NCI-H1105 treated with DMSO at 0.1 percent for 48 hours (cell line): ENCODE measurements at places on chromosomes 16 and 17.
A peak's percentile ranks its signal among the peaks of the same experiment; 100 is the strongest.

GRCh38 chr16:23498863-23499262 lies 11.4 kb downstream of the GGA2 start:
- DNase-seq = no peak

GRCh38 chr17:44559634-44560554 lies 2.6 kb downstream of the FZD2 start:
- DNase-seq = no peak

DNA sequence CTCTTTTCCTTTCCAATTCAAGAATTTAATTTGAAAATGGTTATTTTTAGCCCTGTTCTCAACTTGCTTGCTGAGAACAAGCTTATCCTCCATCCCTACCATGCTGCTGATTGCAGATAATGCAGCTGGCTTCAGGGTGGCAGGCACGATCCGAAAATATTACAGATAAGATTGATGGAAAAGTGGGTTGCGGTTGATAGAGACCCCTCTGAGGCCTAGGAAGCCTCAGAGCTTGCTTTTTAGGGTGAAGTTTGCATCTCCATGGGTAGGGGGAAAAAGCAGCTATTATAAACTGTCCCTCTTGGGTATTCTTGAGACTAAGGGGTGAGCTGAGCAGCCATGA lies 116.5 kb upstream of the GOT2 start:
- no peak for DNase-seq

DNA sequence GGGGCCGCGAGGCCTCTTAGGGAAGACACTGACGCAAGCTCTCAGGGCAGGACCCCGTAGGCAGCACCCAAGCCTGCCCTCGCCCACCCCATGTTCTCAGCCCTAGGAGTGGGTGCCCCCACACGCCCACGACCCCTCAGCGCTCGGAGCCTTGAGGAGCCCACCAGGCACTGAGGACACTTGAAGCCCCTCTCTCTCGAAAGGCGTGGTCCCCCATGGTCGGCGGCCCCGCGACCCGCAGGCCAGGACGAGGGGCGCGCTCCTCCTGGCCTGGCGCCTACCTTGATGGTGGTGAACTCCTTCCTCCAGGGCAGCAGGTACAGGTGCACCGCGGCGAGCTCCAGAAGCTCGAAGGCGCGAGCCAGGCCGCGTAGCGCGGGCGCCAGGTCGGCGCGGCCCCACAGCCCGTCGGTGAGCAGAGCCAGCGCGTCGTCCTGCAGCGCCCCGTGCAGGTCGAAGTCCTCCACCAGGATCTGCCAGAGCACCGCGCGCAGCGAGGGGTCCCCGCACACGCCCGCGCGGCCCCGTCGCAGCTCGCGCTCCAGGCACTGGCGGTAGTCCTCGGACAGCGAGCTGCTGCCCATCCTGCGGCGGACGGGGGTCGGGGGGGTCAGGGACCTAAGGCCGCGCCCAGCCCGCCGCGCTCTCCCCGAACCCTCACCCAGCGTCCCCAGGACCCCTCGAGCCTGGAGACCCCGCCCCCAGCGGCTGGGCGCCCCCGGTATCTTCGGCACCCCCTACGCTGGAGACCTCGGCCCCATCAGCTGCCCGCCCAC lies 668 bp downstream of the SPATA2L start:
- peak; percentile 16 for DNase-seq

- no peak for DNase-seq
Measured at GRCh38 chr17:63956296-63956920, 16.3 kb downstream of the SCN4A start.

GRCh38 chr16:55576384-55576783 lies 9.9 kb downstream of the CAPNS2 start:
- DNase-seq = no peak

- DNase-seq = no peak
Measured at GRCh38 chr17:3915581-3915994, 677 bp downstream of the P2RX1 start.

DNA sequence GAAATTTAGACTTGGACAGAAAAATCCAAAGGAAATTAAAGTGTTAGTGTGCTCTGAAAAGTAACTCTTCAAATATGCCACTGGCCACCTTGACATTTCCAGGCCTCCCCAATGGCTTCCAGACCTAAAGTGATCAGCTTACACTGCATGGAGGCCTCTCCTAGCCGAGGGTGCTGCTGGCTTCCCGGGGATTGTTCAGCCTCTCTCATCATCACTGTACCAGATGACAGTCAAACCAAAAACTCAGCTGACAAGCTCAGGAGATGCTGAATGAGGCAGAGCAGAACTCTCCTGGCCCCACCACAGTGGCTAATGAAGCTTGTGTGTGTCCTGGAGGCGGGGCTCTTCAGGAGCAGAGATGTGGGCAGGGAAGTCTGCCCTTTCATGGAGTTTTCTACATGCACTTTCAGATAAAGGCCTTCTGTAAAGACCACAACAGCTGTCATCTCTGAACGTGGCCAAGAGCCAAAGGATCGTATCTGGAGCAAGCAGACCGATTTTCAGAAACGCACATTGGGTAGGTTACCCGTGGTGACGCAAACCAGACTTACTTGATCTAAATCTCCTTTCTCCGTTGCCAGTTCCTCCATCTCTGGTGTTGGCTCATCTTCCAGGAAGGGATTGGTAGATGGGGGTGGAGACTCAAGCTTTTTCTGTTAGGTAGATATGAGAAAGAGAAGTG lies 113.3 kb downstream of the VPS53 start:
- DNase-seq = no peak

- no peak for DNase-seq
Measured at GRCh38 chr16:67185651-67186134, 1.9 kb upstream of the MATCAP1 start.

- no peak for DNase-seq
Measured at GRCh38 chr17:82385559-82386254, 14.1 kb downstream of the UTS2R start.

DNA sequence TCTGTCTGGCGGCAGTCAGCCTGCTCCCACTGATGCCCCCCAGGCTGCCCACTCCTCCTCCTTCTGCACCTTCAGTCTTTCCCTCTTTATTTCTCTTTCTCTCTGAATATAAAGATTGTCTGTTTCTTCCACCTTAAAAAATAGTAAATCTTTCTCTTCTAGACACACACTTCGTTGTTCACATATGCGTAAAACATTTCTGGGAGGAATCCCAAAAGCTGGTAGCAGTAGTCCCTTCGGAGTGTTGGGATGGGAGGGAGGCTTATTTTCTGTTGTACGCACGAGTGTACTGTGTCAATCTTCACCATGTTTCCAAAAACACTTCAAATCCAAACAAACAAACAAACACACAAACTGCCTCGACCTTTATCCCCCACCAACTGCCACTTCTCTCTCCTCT lies 9.9 kb downstream of the OSBPL7 start:
- no peak for DNase-seq

DNA sequence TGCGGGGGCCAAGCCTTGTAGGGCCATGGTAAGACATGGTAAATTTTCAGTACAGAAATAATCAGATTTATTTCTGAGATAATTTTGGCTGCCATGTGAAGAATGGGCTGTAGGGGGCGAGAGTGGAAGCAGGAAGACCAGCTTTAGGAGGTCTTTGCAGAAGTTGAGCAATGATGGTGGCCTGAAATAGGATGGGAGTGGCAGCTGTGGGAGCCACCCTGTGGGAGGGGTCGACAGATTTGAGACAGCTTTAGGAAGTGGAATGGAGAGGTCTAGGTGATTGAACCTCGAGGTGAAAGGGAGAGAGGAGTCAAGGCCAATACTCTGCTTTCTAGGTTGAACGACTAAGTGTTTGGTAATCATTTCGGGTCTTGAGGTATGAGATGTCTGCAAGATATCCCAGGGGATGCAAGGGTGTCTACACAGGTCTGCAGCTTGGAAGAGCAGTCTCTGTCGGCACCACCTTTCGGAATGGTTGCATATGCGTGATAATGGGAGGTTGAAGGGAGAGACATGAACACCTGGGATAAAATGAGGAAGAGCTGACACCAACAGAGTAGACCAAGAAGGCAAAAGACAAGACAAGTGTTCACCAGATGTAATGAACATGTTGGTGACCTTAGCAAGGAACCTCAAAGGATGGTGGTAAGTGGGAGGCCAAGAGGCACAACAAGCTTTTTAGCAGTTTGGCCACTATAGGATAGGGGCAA lies 4.2 kb upstream of the ATXN7L3 start:
- DNase-seq = peak; percentile 29

DNA sequence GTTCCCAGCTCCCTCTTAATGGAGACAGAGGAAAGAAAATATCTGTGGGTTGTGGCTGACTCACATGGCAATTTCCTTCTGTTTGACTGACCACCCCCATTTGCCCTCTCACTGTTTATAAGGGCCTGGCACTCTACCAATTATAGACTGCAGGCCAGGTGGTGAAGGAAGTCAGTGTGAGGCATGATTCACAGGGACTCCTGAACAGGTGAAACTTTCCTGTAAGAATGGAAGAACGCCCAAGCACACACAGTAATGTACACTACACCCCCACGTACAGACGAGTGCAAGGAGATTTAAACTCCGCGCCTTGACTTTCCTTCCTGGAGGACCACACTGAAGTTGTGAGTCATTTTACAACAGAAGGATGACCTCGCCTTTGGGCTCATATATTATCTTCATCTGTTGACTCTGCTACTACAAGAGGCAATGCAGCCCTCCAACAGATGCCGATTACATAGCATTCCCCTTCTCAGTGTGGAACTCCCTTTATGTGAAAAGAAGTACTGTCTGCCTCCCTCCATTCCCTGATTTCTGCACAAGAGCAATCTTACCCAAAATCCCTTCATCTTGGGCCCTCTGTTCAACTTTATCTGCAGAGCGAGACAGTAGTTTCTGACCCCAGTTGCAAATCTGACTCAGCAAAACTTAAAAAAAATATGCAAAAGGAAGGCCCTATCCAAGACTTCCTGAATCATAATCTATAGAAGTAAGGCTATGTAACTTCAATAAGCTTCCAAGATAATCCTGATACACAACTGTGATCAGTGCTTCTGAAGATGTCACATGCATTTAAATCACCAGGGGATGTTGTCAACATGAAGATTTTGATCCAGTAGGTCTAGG lies 163.6 kb downstream of the SHISA6 start:
- DNase-seq = peak; percentile 2

DNA sequence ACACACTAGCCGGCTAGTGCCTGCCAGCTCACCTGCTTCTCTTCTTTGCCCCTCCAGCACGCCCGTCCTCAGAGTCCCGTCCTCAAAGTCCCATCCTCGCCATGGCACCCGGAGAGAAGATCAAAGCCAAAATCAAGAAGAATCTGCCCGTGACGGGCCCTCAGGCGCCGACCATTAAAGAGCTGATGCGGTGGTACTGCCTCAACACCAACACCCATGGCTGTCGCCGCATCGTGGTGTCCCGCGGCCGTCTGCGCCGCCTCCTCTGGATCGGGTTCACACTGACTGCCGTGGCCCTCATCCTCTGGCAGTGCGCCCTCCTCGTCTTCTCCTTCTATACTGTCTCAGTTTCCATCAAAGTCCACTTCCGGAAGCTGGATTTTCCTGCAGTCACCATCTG lies 3.6 kb downstream of the SCNN1G start:
- no peak for DNase-seq

- no peak for DNase-seq
Measured at GRCh38 chr17:65307961-65308316, 170.8 kb downstream of the RGS9 start.
